ENCODE measurements at places on chromosomes 7 and 10.

GRCh38 chr10:70324951-70325781 lies 41.4 kb upstream of the NPFFR1 start:
- no peak for DNase-seq

- no peak for DNase-seq
Measured at GRCh38 chr7:6658618-6659345, 21.7 kb downstream of the ZNF316 start.

DNA sequence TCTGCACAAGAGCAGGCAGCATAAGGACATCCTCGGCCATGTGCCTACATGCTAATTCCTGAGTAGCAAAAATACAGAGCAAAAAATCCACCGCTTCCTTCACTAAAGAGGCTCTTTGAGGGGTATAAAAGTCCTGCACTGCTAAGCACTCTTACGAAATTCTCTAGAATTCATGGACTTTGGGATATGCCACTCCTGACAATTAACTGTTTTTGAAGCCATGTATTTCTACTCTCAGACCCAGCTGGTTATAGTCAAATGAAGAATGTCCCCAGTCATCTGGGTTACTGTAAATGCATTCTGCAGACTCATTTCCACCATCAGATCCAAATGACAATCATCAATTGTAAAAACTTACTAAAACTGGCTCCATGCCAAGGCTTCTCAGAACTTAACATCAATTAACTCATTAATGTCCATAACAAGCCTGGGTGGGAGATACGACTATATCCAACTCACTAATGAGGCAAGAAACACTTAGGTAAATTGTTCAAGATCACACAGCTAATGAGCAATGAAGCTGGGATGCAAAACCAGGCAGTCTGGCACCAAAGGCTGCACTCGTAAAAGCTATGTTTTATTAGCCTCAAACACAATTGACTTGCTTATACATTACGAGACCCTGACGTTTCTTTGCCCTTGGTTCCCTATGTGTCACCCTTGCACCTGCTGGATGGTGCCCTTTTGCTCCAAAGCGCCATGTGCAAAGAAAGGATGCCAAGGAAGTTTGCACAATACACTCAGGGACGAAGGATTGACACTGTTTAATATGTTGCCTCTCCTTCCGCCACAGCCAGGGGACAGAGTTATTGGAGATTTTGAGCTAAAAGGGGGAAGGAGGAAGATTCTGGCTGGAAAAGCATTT lies 250.4 kb downstream of the ELMO1 start:
- DNase-seq: no peak

GRCh38 chr10:9792181-9792580 lies 1225.5 kb upstream of the CELF2 start:
- no peak for DNase-seq

- DNase-seq: no peak
Measured at GRCh38 chr7:77908664-77909063, 110.1 kb downstream of the PHTF2 start.

DNA sequence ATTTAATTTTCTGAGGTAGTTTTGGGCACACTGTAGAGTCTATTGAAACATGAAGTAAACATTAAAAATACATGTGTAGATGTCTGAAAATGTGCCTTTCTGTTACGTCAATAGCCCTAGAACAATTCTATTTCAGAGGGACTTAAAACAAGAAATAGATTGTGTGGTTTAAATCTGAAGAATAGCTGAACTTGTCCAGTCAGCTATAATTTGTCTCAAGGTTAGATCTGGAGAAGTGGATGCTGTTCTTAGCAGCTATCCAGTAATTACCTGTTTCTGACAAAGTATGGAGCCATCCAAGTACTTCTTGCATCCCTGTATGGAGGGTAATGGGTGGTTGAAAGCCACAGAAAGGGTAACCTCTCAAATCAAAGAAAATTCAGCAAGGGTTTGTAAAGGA lies 92.8 kb downstream of the SEPTIN7 start:
- no peak for DNase-seq

DNA sequence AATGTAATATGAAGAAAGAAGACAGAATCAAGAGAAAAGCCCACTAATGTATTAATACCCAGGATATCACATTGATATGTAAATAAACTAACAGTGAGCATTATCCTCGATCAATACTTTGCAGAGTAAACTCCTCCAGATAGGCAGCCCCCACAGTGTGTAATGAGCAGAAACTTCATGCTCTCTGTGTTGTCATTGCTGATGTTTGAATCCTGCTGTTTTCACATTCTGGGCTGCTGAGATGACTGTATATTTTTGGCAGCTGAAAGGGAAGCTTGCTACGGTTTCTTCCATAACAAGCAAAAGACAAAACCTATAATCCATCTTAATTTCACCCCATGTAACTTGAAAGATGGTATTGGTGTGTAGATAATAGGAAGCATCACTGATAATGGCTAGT lies 15.3 kb upstream of the THSD7A start:
- DNase-seq: no peak

DNA sequence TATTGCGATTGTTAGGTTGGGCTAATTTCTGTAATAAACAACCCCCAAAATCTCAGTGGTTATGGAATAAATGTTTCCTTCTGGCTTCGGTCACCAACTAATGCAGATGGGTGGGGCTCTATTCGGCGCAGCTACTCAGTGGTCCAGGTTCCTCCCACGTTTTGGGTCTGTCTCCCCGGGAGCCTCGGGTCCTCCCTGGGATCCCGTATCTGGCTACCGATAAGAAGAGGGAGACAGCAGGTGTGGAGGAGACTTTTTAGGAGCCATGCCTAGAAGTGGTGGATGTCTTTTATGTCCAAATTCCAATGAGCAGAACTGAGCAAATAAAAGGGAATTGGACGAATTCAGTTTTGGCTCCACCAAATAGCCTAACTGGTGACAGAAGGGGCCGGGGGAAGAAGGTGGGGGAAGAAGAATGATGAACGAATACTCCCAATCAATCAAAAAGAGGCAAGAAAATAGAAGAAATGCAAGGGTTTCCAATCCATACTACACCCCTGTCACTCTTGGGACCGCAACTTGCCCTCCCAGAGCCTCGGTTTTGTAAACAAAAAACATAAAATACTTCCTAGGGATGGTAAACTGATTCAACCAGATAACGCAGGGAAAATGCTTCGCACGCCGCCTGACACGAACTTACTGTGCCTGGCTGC lies 498 bp upstream of the C10orf53 start:
- no peak for DNase-seq

- no peak for DNase-seq
Measured at GRCh38 chr7:51458693-51459092, 142.1 kb upstream of the COBL start.

DNA sequence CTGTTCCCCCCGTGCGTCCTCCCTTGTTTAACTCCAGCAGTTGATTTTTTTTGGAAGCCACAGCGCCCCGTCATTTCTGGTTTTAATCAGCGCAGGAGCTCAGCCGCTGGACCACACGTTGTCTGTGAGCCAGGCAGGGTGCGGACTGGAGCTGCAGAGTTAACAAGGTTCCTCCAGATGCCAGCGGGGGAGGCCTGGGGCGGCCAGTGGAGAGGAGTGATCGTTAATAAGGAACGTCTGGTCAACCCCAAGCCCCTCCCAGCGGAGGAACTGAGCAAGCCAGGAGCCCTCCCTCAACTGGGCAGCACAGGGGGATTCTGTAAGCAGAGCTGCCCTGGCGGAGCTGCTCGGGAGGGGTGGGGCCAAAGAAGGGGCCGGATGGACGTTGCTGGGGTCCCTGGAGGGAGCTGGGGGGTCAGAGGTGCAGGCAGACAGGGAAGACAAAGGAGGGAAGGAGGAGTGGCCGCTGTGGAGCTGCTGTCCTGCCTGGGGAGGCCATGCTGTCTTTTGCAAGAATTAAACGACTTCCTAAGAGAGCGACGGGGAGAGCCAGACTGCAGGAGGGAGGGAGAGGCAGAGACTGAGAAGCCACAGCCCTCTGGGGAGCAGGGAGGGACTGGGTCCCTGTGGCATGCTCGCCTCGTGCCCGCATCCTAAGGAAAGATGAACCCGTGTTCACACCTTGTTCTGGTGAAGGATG lies 537.1 kb upstream of the FOXK1 start:
- no peak for DNase-seq

DNA sequence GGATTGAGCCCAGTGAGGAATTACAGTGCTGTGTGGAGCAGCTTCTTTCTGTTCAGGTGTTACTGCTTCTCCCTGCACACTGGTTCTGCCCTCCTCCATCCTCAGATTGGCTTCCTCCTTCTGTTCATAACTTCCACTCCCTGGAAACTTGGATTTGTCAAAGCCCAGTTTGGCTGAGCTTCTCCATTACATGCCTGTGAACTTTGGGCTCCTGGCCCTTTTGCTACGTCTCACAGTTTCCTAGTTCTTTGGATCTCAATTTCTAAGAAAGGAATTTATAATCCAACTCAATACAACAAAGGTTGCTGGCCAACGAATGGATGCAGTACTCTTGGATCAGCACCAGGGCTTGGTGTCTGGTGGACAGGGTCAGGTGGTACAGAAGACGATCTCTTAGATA lies 318.1 kb downstream of the RPS24 start:
- no peak for DNase-seq

DNA sequence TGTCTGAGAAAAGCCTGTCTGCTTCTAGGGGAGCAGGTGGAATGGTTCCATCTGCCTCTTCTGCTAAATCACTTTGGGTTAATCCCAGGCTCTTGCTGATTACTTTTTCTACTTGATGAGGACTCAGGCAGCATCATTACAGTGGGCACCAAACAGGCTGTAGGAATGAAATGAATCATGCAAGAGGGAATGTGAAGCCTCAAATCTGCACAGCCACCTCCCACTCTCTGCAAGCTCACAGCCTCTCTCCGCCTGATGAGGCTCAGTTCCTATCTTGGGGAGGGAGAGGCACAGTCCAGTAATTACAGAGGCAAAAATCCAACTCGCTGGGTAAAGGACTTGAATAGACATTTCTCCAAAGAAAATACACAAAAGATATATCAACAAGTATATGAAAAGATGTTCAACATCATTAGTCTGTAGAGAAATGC lies 34.0 kb downstream of the HSPA12A start:
- no peak for DNase-seq

- DNase-seq: no peak
Measured at GRCh38 chr10:88289342-88289741, 293.8 kb downstream of the RNLS start.

DNA sequence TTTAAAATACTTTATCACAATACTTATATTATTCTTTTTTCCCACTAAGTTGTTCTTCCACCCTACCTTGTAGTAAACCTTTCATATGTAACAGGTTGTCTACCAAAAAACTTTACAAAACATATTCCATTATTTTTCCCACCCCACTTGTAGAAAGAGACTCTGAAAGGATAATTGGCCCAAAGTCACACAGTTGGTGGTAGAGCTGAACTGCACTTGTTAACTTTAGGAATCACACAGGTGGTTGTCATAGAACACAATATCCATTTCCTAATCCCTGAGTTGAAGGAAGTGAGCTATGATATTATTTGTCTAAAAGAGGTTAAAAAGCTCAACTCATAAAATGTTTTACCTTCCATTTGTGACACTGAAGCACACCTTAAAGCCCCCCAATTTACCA lies 188.8 kb upstream of the FOXP2 start:
- DNase-seq: no peak

GRCh38 chr7:130958846-130959245 lies 224.8 kb upstream of the KLF14 start:
- DNase-seq: no peak

DNA sequence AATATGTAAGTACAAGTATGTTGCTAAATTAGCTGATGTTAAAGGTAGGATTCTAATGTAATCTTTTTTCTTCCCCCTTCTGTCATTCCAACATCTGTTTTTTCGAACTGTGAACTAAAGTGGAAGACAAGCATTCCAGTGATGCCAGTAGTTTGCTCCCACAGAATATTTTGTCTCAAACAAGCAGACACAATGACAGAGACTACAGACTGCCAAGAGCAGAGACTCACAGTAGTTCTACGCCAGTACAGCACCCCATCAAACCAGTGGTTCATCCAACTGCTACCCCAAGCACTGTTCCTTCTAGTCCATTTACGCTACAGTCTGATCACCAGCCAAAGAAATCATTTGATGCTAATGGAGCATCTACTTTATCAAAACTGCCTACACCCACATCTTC lies 62.7 kb downstream of the WAC start:
- DNase-seq: no peak

DNA sequence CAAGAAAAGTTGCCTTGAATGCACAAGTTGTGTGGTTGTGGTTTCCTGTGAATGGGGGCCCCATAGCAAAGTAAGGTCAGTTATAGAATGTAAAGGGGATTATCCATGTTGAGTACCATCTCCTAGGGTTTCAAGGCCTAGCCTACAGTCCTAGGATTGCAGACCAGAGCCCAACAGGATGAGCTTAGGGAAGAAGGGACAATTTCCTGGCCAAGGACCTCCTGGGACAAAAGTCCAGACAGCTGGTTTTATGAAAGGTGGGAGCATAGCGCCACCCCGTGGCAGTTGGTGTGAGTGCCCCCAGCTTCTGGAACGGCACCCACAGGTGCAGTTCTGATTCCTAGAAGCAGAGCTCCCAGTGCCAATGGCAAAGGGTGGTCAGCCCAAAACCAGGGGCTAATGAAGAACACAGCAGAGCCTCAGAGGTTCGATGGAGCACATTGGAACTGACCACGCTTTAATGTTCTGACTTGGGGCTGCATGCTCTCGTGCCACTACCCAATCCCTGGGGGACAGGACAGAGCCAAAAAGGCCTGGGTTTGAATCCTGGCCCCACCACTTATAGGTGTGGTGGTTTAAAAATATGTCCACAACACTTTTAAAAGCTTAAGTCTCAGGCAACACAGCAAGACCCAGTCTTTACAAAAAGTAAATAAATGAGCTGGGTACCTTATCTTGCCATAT lies 25.8 kb upstream of the TMEM120A start:
- peak; percentile 71 for DNase-seq

Measured in PC-3 (cell line).